ENCODE measurements at places on chromosomes 1 and 21.
A peak's percentile ranks its signal among the peaks of the same experiment; 100 is the strongest.

DNA sequence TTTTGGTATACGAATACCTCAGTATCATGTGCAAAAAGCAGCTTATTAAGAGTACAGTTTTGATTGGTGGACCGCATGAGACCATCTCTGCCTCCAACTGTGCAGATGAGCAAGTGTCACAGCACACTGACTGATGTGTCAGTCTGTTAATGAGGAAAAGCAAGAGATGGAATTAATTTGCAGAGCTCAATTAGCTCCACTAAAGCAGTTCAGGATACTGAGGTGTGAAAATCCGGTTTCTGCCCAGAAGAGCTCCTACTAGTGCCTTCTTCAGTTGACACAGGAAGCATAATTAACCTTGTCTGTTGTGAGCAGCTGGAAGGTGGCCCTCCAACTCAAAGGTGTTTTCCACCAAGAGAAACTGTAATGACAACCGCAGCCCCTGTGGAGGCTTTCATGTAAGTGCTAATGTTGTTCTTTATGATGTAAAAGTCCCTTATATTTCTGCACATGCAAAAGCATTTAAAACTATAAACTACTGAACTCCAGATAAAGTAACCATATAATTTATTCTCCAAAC, 44.3 kb downstream of the PCNX2 start:
- DNase-seq = no peak

DNA sequence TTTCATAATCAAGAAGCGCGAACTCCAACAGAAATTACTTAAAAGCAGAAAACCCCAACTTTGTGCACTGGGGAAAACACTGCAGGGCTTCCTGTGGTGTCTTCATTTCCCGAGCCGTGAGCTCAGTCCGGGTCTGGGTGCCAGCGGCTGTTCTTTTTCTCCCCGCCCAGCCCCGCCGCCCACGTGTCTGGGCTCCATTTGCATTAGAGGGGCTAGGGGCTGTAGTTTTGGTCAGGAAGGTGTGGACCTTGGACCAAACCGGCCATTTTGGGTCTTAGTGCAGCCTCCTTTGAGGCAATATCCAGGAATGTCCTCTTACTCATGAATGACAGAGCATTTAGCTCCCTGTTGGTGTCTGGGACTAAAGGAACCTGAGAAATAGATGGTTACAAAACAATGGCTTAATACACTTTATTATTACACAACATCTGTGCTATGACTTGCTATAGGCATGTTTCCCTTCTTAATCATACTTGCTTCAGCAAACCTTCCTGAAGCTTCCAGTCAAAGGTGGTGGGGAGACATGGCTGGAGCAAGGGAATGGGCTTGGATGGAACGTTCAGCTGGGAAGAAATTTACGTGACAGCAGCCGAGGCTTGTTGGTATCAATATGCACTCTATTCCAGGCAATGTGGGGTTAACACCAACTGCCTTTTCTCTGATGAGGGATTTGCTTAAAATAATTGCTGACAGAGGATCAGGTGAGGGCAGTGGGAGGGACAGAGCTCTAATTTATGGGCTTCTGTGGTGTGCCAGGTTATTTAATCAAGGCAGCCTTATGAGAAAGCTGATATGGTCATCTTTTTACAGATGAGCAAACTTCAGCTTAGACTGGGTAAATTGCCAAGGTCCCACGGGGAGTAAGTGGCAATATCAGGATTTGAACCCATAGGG, 1.1 kb downstream of the AGTRAP start:
- DNase-seq = peak; percentile 77

DNA sequence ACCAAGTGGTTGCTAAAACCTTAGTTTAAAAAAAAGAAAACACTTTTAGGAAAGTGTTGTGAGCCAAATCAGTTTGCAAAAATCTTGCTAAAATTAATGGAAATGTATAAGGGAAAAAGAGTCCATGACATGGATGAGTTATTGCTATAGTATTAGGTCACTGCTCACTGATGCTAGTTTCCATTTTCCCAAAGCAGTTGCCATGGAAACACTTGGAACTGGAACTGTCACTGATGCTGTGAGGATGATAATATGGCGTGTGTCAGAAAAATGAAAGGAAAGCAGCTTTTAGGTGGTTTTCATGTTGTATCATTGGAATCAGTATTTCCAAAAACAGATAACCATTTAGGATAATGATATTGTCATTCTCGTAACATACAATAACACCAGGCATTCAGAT, 104.4 kb downstream of the PHTF1 start:
- no peak for DNase-seq

GRCh38 chr1:209076688-209077087, 506.8 kb upstream of the CAMK1G start:
- peak; percentile 32 for DNase-seq

DNA sequence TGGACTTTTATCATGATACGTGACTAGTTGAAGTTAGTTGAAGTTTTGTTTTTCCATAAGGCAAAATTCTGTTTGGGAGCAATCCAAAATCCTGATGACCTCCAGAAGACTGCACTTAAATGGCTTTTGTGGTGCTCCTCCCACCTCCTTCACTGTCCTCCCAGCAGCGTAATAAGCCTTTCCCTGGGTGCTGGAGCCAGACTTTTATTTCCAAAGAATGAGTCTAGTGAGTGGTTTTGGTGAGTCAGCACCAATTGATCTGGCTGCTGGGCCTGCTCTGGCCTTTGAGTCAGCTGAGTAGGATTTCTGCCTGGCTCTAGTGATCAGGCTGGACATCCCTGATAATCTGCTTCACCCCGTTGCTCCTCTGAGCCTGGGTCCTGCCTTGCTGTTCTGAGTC, 21.7 kb upstream of the KCND3 start:
- peak; percentile 29 for DNase-seq

Measured in RCC 7860 (cell line).